ENCODE measurements at places on chromosomes 5 and 9.
A peak's percentile ranks its signal among the peaks of the same experiment; 100 is the strongest.

- no peak for DNase-seq
Measured at GRCh38 chr5:33470544-33470943, 29.8 kb downstream of the TARS1 start.

DNA sequence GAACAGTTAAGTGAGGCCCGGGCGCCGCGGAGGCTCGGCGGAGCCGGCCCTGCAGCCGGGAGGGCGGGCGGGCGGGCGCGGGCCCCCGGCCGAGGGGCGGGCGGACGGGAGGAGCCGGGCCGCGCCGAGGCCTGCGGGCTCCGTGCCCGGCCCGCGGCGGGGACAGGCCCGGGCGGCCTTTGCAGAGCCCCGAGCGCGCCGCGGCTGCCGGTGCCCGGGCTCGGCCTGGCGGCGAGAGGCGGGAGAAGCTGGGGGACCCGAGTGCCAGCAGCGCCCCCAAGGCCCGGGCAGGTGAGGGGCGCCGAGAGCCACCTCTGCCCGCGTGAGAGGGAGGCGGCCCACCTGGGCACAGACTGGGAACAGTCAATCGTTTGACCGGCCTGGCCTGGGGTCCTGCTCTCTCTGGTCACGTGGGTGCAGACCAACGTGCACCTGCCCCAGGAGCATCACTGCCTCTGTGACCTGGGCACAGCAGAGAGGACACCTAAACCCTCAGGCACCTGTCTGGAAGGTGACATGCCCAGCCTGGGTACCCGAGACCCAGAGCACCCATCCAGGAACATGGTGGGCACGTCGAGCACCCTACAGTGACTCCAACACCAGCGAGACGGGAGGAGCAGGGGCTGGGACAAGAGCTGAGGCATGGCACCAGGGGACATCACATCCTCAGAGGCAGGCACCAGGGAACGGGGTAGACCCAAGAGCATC, 531 bp downstream of the MVB12B start:
- DNase-seq = peak; percentile 3

DNA sequence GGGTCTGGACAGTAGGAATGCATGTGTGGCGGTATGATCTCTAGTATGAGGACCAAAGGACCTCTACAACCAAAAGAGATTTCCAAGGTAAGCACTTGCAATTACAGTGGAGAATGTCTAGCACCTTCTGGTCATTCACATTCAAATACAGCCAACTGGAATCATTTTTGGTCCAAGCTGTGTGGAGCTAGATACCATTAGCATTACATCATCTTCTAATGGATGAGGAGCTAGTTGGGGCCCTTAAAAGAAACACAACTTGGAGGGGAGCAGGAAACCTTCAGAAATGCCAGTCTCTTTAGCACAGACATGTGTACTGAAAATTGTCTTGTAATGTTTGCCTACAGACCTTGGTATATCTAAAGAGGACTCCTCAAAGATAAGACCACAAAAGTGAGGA, 244.7 kb downstream of the BNC2 start:
- DNase-seq = no peak

DNA sequence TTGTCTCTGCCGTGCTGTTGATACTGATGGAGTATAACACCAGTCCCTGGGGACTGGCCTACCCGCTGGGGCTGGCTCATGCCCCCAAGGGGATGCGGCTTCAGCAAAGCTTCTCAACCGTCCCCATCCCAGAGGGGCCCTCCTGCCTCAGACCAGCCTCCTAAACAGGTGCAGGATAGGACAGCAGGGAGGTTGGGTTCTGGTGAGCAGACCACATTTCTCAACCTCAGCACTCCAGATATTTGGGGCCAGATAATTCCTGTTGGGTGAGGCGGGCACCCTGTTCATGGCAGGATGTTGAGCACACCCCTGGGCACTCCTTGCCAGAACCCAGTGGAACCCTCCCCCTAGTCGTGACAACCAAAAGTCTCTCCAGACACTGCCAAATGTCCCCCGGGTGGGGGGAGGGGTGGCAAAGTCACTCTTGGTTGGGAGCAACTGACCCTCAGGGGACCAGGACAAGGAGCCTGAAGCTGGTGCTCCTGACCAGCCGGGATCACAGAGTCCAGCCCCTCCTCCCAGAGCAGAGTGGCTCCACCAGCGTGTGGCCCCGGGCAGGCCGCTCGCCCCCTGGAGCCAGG, 107.8 kb downstream of the ZNF354C start:
- no peak for DNase-seq

GRCh38 chr9:87223392-87224246, 274.0 kb upstream of the DAPK1 start:
- no peak for DNase-seq

DNA sequence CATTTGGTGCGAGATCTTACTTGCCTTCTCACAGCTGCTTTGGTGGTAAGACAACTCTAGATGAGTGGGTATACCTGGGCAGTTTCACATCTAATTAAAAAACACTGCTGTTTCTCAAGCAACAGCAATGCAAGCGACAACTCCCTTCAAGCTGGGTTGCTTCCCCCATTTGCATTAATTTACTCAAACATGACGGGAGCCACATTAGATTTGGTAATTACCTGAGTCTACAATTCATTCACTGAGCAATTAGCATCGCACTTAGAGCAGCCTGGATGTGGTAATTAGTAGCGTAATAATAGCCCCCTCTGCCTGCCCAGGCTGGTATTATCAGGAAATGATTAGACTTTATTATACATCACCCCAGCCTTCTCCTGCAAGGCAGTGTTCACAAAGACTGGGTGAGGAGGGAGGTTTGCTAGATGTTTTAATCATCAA, 73.4 kb downstream of the FBXO38 start:
- DNase-seq = no peak

- no peak for DNase-seq
Measured at GRCh38 chr5:179867476-179867875, 8.9 kb upstream of the MRNIP start.

GRCh38 chr5:150309101-150309885, 6.6 kb upstream of the ARSI start:
- no peak for DNase-seq

DNA sequence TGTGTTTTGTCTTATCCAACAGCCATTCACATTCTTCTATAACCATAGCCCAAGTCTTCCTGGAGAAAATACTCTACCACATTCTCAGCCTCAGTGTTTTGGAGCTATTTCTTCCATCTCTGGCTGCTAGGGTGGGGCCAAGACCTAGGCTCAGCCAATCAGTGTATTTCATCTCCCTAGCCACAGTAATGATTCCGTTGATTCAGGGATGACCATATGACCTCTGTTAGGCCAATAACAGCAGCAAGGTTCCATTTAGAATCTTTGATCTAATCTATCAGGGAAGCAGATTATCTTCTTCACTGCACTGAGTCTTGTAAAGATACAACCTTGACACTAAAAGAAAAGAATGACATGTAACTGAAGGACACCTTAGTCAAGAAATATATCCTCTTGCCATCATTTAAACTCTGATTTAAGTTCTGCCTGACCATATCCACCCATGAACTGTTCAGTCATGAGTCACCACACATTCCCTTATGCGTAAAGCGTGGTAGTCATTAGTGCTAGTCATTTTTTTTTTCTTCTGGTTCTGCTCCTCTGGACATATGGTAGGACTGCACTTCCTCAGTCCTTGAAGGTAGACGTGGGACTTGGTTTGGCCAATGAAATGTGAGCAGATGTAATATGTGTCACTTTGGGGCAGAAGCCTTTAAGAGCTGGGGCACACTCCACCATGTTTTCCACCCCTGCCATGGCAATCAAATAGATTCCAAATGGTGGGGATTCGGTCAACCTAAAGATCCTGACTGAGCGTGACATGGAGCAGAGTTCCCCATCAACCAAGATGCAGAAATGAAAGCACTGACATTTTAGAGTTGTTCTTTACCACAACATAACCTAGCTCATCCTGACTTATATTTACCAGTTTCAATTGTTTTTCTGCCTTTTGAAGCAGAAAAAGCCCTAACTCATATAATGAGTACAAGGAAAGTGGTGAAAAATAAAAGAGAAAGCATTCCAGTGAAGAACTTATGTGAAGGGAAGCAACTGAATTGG, 12.7 kb upstream of the PRELID2 start:
- no peak for DNase-seq

Data from activated T-cell treated with anti-CD3 and anti-CD28 coated beads for 1 hour (primary cell).